ENCODE measurements at places on chromosomes 4 and X.

DNA sequence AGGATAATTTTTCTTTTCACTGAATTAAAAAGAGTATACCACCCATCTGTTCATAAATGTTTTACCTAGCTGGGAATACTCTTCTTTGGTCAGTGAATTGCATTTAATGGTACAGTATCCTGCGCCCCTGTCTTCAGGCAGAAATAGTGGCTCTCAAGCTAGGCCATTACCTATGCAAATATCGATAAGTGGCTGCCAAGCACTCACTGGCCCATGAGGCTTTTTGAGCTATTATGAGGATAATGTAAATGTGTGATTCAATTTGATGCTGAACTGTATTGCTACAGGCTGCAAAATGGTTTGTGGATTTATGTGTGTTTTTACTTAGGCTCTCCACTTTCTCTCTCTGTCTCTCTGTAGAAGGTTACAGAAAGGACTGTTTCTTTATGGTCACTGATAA lies 30.1 kb upstream of the MTMR1 start:
- no peaks in the 10 kb centered on the region for H3K4me1 ChIP-seq
- no peak overlapping the region for H3K27ac ChIP-seq
- no peaks in the 10 kb centered on the region for H3K27me3 ChIP-seq

DNA sequence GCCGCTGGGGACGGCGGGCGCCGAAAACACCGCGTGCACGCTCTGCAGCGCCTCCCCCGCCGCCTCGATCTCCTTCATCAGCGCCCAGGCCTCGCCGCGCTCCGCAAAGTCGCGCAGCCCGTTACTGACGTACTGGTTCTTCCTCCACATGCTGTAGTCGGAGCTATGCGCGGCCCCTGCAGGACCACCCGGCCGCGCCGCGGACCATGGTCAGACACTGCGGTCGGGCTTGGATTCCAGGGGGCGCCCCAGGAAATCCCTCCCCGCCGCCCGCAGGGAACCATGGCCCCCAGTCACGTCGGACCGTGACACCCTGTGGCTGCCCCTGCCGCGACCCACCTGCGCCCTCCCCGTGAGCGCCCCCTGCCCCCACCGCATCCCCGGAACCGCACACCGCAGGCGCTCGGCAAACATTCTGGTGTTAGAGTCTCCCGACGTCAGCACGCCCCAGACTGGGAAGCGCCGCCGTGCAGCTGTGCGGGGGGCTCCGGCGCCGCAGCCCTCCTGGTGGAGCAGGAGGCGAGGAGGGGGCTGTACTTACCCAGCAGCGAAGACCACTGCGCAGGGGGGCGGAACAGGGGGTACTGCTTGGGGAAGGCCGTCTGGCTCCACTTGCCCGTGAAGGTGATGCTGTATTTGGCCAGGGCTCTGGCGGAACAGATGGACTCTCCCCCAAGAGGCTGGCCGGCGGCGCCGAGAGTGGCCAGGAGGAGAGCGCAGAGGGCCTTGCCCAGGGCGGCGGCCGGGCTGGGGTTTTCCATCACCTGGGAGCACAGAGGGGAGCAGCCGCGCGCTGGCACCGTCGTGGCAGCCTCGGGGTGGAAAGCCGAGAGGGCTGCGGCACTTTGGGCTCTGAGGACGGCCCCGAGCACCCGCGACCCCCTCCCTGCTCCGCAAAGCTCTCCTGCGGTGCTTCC lies 814 bp downstream of the SPON2 start:
- DNase-seq = no peak
- H3K4me3 ChIP-seq = peak overlapping the region; percentile 17
- H3K27me3 ChIP-seq = peaks cover 84% of the 10 kb centered on the region
- H3K27ac ChIP-seq = no peak overlapping the region
- no peaks in the 10 kb centered on the region for H3K36me3 ChIP-seq

DNA sequence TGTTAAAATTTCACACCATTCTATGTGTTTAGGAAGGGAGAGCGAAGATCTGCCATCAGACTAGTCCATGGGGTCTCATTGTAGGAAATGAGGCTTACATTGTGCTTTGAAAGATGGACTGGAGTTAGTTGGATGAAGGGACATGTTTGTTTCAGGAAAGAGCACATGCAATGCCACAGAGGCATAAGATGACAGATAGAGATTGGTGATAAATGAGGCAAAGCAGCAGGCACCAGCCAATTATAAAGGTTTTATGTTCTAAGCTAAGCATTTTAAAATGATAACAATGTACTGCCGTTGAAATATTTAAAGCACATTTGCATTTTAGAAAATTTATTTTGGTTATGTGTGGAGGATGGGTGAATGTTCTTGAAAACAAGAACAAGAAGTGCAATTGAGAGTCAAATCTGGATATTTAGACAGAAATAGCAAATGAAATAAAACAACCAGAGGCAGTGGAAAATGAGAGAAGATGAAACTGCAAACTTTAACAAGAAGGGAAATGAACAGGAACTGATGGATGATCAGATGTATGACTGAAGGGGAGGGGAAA lies 957.2 kb downstream of the FSTL5 start:
- no peak overlapping the region for H3K27ac ChIP-seq
- H3K36me3 ChIP-seq = no peaks in the 10 kb centered on the region
- H3K4me1 ChIP-seq = no peaks in the 10 kb centered on the region
- no peak for DNase-seq
- H3K27me3 ChIP-seq = no peaks in the 10 kb centered on the region

GRCh38 chr4:8267077-8267476 lies 2.5 kb upstream of the HTRA3 start:
- no peaks in the 10 kb centered on the region for H3K36me3 ChIP-seq
- H3K4me3 ChIP-seq = no peak overlapping the region
- peaks cover 7% of the 10 kb centered on the region for H3K4me1 ChIP-seq
- H3K27me3 ChIP-seq = peaks cover 69% of the 10 kb centered on the region
- DNase-seq = peak; percentile 35

DNA sequence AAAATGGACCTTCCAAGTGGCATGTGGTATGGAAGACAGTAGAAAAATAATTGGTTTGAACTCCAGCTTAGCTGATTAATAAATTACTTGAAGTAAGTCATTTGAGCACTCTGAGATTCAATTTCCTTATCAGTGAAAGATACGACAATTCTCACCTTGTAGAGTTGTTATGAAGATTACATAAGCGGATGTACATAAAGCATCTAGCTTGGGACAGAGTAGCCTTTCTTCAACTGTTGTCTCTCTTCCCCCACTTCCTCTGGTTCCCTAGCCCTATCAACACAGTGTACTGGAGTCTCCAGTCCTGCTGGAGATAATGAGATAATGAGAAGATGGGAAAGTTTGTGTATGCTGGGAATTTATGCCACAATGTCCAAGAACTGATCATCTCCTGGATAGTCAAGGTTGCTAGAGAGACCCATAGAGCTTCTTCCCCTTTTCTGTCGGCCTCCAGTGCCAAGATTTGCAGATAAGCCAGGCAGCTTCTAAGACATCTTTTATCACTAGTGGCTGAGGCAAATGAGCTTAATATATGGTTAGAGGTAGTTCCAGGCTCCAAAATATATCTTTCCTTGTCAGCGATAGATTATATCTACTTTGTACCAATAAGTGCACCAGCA lies 33.9 kb downstream of the VSIG4 start:
- no peak for DNase-seq
- no peaks in the 10 kb centered on the region for H3K27me3 ChIP-seq
- H3K4me1 ChIP-seq = no peaks in the 10 kb centered on the region

GRCh38 chrX:30530606-30531005 lies 47.0 kb downstream of the TASL start:
- no peaks in the 10 kb centered on the region for H3K36me3 ChIP-seq
- no peaks in the 10 kb centered on the region for H3K27me3 ChIP-seq
- DNase-seq = no peak
- H3K4me1 ChIP-seq = no peaks in the 10 kb centered on the region
